ENCODE measurements at places on chromosomes 4 and X. TPM values are rescaled to one million over a fixed set of nuclear protein-coding genes. Genes with fewer than 3 reads are reported as not detected.

The LAMP2 gene
- 160 TPM for total RNA-seq

The CYSLTR1 gene
- total RNA-seq = 5.8 TPM

The ADGRG2 gene
- total RNA-seq = 2.4 TPM

GRCh38 chr4:30380404-30380998 lies 339.7 kb upstream of the PCDH7 start:
- no peak for DNase-seq

The GSX2 gene
- not detected for total RNA-seq

- DNase-seq = no peak
Measured at GRCh38 chr4:140857111-140857510, 100.9 kb upstream of the TBC1D9 start.

GRCh38 chrX:9853307-9853706 lies 67.1 kb downstream of the SHROOM2 start:
- no peak for DNase-seq

- no peak for DNase-seq
Measured at GRCh38 chr4:33421887-33422286, 2701.7 kb downstream of the PCDH7 start.

The RHOXF1 gene
- total RNA-seq = not detected

DNA sequence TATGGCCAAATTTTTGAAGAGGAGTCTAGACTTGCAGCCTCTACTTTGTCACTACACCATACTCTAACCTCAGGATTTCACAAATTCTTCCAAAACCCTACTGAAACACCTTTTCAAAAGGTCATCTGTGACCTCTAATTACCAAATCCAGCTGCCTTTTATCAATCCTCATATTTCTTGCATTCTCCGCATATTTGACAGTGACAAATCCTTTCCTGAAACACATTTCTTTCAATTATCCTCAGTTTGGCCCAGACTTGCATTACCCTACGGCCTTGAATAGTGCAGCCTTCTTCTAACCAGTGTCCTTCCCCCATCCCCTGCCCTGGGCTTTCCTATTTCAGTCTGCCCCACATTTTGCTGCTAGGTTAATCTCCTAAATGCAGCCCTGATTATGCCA lies 25.5 kb downstream of the MID2 start:
- DNase-seq = no peak

GRCh38 chrX:25010784-25011588 lies 4.8 kb downstream of the ARX start:
- DNase-seq = no peak

The MAGEB17 gene
- not detected for total RNA-seq

DNA sequence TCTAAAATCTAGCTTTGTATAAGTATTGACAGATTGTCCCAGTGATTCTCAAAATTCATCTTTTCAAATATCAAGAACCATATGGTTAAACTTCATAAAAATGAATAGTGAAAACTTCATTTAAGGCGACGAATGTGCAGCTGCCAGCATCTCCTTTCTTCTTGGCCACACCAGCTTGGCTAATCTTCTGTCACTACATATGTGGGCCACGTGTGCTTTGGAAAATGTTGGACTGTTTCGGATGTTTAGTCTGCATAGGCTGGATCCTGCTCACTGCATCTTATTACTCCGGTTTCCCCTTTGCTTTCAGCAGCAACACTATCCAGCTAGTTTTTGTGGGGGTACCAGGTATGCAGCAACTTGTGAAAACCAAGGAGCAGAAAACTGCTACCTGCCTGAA lies 221.9 kb downstream of the BMPR1B start:
- DNase-seq = no peak

The CT83 gene
- not detected for total RNA-seq

DNA sequence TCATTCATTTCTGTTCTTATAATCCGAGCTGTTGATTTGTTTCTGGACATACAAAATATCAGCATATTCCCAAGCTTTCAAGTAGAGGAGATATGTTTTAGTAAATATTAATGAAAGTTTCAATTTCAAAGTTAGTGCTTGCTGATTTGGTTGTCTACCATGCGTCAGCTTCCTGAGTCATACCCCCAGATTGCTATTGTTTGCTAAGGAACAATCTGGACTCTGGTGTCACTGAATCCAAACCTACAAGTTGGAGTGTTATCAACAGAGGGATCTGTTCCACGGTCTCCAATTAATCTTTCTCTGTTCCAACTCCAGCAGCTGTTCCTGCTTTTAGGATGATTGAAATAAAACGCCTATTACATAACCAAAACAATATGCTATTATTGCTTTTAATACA lies 96.1 kb upstream of the FAM9A start:
- no peak for DNase-seq

The ARAP2 gene
- 25.4 TPM for total RNA-seq

The CSAG2 gene
- not detected for total RNA-seq

The TTC29 gene
- 2.3 TPM for total RNA-seq

DNA sequence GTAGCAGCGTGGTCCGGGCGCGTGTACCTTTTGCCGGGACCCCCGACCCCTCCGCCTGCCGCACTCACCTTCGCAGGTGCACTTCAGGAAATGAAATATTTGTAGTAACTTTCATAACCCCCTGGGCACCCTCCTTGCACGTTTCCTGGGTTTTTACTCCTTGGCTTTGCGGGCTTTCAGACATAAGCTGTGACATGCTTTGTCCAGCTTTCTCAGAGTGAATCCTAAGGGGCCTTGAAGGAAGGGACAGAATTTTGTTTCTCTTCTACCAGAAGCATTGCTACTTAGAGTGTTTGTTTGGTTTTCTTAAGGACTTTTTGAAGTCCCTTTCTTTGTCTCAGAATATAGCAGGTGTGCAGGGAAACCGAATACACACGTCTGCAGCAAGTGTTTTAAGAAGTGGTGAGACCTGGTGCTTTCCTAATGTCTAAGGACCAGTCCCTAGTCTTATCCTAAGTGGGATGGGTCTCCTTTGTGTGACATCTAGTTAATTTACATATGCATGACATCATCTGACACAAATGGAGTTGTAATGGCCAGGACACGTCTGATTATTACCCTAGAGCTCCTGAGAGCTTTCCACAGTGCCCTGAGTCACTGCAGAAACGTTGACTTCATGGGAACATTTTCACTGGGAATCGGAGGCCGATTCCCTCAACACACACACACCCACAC lies 1.3 kb downstream of the FAM149A start:
- no peak for DNase-seq

DNA sequence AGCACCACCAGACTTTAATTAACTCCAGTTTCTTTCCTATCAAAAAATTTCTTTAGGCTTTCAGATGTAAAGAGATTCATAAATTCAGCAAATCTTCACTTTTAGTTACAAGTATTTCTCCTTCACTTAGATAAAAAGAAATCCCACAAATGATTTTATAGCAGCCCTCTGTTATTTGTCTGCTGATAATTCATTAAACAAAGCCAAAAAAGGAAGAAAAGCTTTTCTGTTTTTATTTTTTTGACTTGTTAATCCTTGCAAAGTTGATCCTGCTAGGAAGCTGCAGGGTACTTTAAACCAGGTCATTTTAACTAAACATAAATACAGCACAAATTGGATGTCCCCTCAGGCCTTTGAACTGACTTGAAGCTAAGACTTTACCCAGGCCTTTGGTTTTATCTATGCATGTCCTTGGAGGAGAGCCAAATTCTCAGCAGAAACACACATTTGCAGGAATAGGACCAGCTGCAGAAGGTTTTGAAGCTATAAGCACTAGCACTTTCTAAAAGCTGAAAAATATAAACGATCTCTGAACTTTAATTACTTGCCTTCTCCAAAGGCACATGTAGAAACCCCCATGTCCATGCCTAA lies 57.5 kb downstream of the PCDH18 start:
- no peak for DNase-seq

GRCh38 chr4:87011340-87012034 lies 76.7 kb downstream of the AFF1 start:
- no peak for DNase-seq

DNA sequence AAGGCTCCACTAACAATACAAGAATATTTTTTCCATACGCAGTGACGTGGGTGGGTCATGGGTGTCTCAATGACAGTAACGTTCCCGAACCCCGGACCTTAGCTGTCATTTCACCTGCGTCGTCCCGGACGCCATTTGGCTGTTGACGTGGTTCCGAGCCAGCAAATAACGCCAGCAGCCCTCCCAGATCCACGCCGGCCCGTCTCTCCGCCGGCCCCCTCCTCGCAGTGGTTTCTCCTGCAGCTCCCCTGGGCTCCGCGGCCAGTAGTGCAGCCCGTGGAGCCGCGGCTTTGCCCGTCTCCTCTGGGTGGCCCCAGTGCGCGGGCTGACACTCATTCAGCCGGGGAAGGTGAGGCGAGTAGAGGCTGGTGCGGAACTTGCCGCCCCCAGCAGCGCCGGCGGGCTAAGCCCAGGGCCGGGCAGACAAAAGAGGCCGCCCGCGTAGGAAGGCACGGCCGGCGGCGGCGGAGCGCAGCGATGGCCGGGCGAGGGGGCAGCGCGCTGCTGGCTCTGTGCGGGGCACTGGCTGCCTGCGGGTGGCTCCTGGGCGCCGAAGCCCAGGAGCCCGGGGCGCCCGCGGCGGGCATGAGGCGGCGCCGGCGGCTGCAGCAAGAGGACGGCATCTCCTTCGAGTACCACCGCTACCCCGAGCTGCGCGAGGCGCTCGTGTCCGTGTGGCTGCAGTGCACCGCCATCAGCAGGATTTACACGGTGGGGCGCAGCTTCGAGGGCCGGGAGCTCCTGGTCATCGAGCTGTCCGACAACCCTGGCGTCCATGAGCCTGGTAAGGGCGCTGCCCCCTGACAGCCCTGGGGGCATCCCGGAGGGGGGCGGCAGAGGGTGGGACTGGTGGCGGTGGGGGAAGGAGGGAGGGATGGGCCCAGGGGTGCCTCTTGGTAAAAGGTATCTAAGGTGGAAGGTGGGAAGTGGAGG lies at the start of gene CPE:
TSS of gene CPE (plus strand) at position 264 of the 933 bp plus-strand sequence. CDS start at position 478, 214 bp downstream.
- peak; percentile 68 for DNase-seq

DNA sequence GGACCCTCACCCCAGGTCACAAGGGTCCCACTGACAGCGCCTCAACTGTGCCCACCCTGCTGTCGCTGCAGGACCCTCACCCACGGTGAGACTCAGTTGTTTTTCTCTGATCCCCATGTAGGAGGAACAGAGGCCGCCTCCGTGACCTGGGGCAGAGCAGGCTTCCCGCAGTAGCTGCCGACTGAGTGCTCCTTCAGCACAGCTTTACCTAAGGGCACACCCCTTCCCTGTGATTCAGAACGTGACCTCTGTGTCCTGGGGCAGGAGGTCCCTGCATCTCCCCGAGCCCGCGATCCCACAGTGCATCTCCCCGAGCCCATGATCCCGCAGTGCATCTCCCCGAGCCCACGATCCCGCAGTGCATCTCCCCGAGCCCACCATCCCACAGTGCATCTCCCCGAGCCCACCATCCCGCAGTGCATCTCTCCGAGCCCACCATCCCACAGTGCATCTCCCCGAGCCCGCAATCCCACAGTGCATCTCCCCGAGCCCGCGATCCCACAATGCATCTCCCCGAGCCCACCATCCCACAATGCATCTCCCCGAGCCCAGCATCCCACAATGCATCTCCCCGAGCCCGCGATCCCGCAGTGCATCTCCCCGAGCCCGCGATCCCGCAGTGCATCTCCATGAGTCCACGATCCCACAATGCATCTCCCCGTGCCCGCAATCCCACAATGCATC lies 23.6 kb downstream of the PPP2R3B start:
- DNase-seq = no peak

The SH3D19 gene
- 114 TPM for total RNA-seq

DNA sequence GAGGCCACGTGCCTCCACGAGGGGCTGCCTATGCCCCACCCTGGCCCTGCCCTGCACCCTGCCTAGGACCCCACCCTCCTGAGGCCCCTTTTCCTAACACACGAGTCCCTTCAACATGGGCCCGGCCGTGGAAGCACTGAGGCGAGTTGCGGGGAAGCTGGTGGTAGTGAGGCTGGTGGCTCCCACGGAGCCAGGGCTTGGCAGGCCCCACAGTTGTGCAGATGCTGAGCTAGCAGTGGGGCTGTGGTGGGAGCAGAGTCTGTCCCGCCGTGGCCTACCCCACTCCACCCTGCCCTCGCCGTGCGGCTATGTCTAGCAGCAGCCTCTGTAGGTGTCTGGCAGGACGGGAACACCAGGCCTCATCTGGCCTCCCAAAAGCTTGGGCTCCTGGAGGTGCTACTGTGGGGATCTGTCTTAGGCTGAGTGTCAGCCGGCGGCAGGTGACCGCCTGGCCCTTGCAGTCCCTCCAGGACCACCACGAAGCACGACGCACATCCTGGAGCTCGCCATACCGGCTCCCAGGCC lies 18.8 kb downstream of the TACC3 start:
- DNase-seq = no peak

GRCh38 chr4:114019969-114020358 lies 40.5 kb upstream of the ARSJ start:
- no peak for DNase-seq

GRCh38 chrX:63740382-63740781 lies 44.6 kb downstream of the ARHGEF9 start:
- no peak for DNase-seq
